Smooth muscle cell of trachea (primary cell): ENCODE measurements at places on chromosomes 7 and 10. TPM values are rescaled to one million over a fixed set of nuclear protein-coding genes. Genes with fewer than 3 reads are reported as not detected.

The NRF1 gene
- total RNA-seq, result 9.3 and 12.2 TPM in 2 replicates

The NKX1-2 gene
- total RNA-seq, result under 0.01 TPM in 1 of 2 replicates, not detected in the other

The CHST3 gene
- 15.4 and 26.3 TPM in 2 replicates for total RNA-seq

The REEP3 gene
- total RNA-seq, result 50.4 and 63.3 TPM in 2 replicates

The HKDC1 gene
- under 0.01 and 0.50 TPM in 2 replicates for total RNA-seq
